ENCODE measurements at places on chromosomes 5 and 9.

DNA sequence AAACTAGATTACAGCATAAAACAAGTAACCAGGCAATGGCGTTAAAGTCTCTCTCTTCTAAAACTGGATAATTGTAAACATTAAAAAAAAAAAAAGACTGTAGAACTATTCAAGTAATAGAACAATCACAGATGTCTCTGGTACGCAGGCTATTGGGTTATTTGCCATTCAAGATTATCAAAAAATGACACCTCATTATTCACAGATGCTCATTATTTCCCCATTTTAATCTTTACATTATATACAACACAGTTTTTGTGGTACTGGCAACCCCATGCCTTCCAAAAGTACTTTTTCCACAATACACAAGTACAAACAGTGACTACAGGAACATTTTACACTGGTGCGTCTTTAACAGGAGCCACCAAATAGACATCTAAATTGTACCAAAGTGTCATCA lies 109.4 kb downstream of the ZNF608 start:
- no peak for DNase-seq

DNA sequence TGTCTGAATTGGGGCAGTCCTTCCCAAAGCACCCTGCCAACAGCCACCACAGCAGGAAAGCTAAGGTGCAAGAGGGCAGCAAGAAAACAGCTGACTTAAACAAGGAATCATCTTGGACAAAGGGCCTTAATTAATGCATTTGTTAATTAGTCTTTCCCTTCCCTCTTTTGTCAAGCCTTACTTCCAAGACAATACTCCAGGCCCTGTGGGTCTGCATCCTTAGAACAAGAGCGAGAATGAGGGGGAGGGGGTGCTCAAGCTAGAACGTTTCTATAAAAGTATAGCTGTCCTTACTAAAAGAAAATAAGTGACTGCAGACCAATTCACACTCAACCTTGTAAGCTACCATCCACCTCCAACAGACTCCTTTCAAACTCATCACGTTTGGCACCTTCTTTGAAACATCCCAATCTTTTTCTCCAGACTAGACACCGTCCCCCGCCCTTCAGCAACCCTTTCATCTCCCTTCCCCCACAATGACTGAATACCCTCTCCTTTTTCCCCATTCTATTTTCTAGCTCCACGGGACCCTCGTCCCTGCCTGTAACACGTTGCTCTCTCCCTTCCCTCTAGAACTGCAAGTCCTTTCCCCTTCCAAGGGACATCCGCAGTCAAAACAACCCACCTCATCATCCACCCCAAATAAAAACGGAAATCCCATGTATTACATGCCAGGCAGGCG lies 85.7 kb upstream of the RNF38 start:
- DNase-seq, result peak; percentile 10

- no peak for DNase-seq
Measured at GRCh38 chr9:108478431-108479332, 377.1 kb downstream of the ACTL7B start.

- DNase-seq, result no peak
Measured at GRCh38 chr5:16774806-16775205, 158.0 kb upstream of the RETREG1 start.

DNA sequence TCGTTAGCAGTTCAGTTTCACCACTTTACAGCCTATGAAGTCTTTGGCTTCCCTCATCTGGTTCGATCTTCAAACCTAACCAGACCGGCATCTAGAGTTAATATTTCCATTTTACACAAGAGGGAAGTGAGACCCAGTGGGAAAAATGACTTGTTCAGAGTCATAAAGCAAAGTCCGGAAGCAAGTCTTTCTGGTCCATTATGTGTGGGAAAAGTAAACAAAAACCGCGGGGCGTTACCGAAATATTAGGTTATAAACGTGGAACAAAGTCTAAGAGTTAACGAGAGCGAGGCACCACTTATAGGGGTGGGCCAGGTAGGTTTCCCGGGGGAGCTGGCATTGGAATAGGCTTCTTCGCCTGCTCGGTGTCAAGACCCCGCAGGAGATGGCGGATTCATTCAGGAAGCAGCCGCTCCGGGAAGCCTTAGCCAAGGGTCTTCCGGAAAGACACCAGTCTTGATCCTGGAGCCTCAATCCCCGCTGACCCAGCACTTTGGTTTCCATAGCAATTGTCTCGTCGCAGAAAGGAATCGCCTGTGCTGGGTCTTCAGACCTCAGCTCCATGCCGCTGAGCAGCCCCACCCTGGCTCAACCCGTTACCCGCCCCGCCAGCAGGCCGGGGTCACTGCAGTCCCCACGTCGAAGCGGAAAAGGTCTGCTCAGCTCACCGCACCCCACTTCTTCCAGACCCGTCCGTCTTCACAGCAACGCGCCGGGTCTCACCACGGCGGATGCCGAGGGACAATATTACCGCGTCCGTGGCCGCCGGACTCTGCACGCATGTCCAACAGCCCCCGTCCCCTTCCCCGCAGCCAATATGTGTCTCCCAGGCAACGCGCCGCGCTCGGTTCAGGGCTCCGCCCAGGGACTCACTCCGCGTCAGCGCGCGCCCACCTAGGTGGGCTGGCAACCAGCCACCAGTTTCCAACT lies at the start of gene C5orf52:
Gene C5orf52 (plus strand): TSS at position 872 of the 930 bp plus-strand sequence. CDS start 82 bp downstream, outside the sequence.
- DNase-seq, result no peak

- peak; percentile 71 for DNase-seq
Measured at GRCh38 chr5:32251871-32252458, 60.8 kb downstream of the MTMR12 start.

DNA sequence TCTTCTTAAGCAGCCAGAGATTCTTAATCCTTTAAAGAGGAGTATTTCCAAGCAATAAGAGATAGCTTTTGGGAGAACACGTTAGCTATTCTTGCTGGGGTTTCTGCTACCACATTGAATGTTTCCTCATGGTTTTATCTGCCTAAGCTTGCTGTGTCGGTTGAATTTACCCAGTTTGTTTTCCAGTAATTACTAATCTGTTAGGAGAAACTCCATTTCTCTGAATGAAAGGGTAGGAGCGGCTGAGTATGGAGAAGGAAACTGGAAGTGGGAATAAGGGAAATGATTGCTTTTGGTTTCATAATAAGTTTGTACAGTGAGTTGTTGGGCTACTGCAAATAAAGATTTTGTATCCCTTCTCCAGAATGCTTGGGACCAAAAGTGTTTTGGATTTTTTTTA lies 1.2 kb downstream of the JAK2 start:
- peak; percentile 31 for DNase-seq

- DNase-seq, result no peak
Measured at GRCh38 chr5:78602400-78602799, 46.2 kb downstream of the LHFPL2 start.

All from NCI-H526 (cell line).